ENCODE measurements at places on chromosomes 7 and 10.

DNA sequence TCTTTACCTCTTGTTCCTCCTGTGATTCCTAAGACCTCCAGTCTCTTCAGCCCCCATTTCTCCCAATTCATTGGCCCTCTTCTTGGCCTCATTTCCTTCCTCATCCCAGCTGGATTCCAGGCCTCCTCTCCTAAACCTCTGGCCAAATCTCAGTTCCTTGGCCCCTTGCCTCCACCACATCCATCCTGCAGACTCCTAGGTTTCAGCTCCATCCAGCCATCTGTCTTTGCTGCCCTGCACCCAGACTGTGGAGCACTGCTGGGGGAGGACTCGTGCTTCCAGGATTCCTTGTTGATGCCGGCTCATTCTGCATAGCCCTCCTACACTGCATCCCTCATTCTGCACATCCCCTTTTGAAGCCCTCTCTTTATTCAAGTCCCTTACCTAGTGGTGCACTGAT lies 6.7 kb downstream of the PLAC9 start:
- no peak for DNase-seq

DNA sequence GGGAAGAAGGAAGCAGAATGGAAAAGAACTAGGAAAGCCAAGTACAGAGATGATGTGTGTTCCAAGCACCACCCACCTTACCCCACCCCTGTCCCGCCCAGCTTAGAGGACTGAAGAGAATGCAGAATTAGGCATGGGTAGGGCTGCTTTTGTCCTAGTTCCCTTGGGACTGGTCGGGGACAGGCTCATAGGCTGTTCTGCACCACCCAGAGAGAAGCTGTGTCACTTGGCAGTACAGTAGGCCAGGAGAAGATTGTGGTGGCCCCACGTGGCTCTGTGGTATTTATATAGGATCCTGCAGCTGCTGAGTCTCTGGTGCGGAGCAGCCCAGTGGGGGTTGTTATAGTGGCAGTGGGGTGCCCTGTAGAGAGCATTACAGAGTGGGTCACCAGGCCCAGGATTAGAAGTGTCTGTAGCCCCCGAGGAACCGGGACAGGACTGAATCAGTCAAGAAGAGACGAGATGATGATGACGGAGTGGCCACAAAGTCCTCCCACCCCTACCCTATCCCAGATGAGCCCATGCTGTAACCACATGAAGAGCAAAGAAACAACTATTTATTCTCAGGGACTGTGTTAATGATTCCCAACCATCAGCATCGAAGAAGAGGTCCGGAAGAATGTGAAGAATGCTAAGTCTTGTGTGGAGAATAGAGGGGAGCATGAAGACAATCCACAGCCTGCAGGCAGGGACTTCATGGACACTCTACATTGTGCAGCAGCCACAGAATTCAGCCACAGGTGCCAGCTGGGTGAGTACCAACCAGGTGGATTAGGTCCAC lies 88.9 kb downstream of the C1GALT1 start:
- DNase-seq: peak; percentile 64

DNA sequence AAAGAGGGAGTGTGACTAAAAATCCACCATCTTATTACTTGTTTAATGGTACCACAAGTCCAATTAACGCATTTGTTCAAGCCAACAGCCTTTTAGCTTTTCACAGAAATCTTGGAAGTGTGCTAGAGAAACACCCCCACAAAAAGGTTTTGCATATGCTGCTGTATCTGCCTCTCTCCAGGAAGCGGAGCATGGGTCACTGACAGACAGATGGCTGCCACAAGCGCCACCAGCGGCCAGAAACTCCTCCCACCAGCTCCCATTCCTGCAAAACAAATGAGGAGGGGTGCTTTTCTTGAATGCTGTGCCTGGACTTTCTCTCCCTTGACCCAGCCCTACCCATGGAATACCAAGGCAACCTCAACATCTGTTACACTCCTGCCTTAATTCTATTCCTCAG lies 176.3 kb upstream of the LRGUK start:
- no peak for DNase-seq

GRCh38 chr7:16978358-16979244 lies 96.8 kb upstream of the AGR3 start:
- peak; percentile 47 for DNase-seq

- no peak for DNase-seq
Measured at GRCh38 chr7:27071622-27072390, 24.0 kb downstream of the HOXA1 start.

- peak; percentile 67 for DNase-seq
Measured at GRCh38 chr7:46525876-46526275, 604.8 kb upstream of the IGFBP3 start.

GRCh38 chr7:116955801-116956476 lies 2.6 kb downstream of the ST7 start:
- DNase-seq: no peak

DNA sequence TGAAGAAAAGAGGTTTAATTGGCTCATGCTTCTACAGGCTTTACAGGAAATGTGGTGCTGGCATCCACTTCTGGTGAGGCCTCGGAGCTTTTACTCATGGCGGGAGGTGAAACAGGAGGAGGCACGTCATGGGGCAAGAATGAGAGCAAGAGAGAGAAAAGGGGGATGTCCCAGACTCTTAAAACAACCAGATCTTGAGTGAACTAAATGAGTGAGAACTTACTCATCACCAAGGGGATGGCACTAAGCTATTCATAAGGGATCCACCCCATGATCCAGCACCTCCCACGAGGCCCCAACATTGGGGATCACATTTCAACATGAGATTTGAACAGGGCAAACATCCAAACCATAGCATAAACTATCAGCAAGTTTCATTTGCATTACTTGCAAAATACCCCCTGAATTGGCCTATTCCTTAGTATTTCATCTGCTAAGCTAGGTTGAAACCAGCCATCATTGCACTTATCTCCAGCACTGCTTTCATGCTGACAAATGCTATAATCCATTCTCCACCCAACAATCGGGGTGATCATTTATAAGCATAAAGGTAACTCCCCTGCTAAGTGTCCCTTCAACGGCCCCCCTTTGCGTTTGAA lies 179.0 kb downstream of the NOC3L start:
- DNase-seq: peak; percentile 81

- DNase-seq: peak; percentile 65
Measured at GRCh38 chr7:56092789-56093531, at the start of gene PHKG1. TSS of gene PHKG1 (minus strand) at chr7:56092952. CDS start at chr7:56088941, 4,011 bp downstream.

- no peak for DNase-seq
Measured at GRCh38 chr10:113433711-113434110, 119.1 kb upstream of the HABP2 start.

DNA sequence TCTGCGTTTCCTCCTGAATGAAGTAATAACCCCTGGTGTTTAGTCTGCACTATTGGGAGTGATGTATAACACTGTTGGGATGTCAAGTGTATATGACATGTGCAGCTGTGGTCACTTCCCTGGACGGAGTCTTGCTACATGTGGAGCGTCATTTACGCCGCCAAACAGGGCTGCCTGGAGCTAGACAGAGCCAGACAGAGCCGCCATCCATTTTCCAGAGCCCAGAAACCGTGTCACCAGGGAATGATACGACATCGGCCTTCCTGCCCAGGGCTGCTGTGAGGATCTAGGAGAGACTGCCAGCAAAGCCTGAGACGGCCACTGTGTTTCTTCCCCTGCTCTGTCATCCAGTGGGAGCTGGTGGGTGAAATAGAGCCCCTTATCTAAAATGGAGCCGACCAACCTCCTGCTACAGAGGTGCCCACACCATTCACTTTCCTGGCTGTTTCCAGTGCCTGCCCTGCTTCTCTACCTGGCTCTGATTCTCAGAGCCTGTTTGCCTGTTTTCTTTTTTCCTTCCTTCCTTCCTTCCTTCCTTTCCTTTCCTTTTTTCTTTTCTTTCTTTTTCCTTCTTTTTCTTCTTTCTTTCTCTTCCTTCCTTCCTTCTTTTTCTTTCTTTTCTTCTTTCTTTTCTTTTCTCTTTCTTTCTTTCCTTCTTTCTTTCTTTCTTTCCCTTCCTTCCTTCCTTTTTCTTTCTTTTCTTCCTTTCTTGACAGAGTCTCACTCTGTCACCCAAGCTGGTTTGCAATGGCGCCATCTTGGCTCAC lies 13.3 kb upstream of the FGFR2 start:
- no peak for DNase-seq

DNA sequence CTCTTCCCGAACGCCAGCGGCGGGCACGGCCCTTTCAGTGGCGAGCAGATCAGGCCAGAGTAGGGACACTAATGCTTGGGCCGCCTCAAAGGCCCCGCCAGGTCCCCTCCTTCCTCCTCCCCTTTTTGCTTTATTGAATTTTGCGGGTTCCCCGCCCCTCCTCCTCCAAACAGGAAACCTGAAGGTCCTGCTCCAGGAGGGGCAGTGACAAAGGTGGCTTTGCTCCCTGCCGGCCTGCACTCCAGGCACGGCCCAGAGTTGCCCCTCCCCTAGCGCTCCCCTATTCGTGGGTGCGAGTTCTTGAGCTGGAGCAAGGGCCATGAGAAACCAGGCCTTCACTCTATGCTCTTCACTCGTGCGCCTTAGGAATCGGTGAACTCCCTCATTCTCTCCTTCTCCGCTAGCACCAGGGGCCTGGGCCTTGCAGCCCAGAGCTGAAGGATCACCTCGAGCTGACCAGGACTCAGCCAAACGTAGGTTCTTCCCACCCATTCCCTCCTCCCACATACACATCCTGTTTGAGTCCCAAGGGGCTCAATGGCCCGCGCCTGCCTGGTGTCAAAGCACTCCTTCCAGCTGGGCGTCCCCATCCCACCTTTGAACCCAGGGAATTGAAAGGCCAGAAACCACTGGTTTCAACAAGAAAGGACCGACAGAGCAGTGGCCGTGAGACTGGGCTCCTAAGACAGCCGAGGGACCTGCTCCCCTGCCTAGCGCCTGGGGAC lies 619 bp upstream of the HOXA6 start:
- DNase-seq: peak; percentile 87

DNA sequence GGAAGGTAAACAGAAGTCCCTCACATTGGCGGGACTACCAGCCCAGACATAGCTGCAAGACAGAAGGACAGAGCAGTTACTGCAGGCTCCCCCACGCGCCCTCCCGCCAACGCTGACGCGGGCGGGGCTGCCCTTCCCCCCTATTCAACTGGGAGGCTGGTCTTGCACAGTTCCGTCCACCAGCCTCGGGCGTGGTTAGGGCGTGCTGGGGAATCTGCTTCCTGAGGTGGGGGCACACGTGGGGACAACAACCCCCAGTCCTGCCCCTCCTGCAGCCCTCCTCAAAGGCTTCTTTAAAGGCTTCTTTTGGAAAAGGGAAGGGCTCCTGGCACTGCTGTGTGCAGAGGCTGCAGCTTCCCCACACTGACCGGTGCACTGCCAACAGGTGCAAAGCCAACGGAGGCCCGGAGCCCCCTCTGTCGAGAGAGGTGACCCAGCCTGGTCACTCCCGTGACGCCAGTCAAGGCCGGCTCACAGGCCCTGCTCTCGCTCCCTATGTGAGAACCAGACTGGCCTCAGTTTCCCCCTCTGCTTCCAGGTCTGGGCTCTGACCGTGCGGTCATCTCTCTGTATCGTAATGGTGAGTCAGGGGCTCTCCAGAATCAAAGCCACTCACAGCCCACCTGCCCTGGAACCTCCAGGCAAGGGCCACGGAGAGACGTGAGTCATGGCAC lies 126.0 kb downstream of the EBF3 start:
- no peak for DNase-seq

GRCh38 chr7:150383710-150384397 lies 4.7 kb downstream of the ZNF775 start:
- no peak for DNase-seq

GRCh38 chr7:150385302-150385723 lies 6.2 kb downstream of the ZNF775 start:
- no peak for DNase-seq

- peak; percentile 71 for DNase-seq
Measured at GRCh38 chr7:54615537-54615936, 73.4 kb downstream of the VSTM2A start.

DNA sequence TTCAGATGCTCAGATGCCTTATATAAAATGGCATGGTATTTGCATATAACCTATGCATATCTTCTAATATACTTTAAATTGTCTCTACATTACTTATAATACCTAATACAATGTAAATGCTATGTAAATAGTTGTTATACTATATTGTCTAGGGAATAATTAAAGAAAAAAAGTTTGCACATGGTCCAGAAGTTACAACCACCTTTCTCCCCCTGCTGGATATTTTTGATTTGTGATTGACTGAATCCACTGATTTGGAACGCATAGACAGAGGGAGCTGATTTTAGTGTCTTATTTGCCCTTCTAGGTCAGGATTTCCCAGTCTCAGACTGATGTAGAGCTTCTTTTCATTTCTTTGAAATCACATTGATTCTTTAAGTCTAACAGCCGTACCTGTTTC lies 31.8 kb downstream of the MDFIC start:
- no peak for DNase-seq

GRCh38 chr7:115146148-115146547 lies 224.3 kb downstream of the MDFIC start:
- DNase-seq: peak; percentile 32

DNA sequence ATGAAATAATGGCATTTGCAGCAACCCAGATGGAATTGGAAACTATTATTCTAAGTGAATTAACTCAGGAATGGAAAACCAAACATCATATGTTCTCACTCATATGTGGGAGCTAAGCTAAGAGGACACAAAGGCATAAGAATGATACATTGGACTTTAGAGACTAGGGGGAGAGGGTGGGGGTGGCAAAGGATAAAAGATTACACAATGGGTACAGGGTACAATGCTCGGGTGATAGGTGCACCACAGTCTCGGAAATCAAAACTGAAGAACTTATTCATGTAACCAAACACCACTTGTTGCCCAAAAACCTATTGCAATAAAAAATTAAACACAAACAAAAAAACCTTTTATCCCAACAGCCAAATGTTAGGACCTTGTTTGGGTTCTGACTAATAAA lies 17.8 kb downstream of the AGMO start:
- DNase-seq: no peak

- DNase-seq: no peak
Measured at GRCh38 chr10:110836706-110837105, 35.0 kb upstream of the PDCD4 start.

- DNase-seq: peak; percentile 78
Measured at GRCh38 chr10:89468191-89468965, 54.0 kb downstream of the IFIT5 start.

DNA sequence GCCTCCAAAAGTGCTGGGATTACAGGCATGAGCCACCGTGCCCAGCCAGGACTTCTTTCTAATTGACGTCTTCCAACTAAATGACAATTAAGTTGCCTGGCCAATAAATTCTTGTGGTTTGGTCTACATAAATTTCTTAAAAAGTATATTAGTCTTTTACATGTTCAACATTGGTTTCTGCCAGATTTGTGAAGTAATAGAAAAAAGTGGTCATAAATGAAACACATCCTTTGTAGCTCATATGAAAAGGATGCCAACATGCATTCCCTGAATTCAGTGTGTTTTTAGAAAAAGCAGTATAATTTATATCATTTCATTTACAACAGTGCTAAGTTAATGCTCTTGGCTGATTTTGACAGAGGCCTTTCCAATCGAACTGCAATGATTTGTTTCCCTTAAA lies 215.0 kb downstream of the TAX1BP1 start:
- DNase-seq: no peak

GRCh38 chr10:42987121-42987541 lies 89.7 kb upstream of the RET start:
- DNase-seq: no peak
